A549 treated with DMSO at 1 μM for 4 hours (cell line): ENCODE measurements at places on chromosomes 16 and 17. TPM values are rescaled to one million over a fixed set of nuclear protein-coding genes. Genes with fewer than 3 reads are reported as not detected.

Gene PABPN1L
- not detected in 5 replicates for total RNA-seq

Gene DNAAF8
- total RNA-seq, result 0.46 to 1.6 TPM (median 1.2 TPM) in 5 replicates

Gene DOC2B
- total RNA-seq, result 0.44 to 0.91 TPM (median 0.54 TPM) in 5 replicates

Gene ARL5C
- not detected in 5 replicates for total RNA-seq

Gene ARL6IP1
- total RNA-seq, result 283 to 443 TPM (median 330 TPM) in 5 replicates

Gene TRAP1
- 117 to 144 TPM (median 136 TPM) in 5 replicates for total RNA-seq

Gene PROCA1
- 1.0 to 1.7 TPM (median 1.1 TPM) in 5 replicates for total RNA-seq

Gene FBXO39
- total RNA-seq, result not detected in 5 replicates

Gene TMC6
- 6.3 to 12.5 TPM (median 10.1 TPM) in 5 replicates for total RNA-seq

Gene TBC1D3K
- total RNA-seq, result not detected in 5 replicates

Gene RAP1GAP2
- total RNA-seq, result 14.6 to 20.2 TPM (median 18.9 TPM) in 5 replicates

Gene ACAP1
- 3.9 to 7.6 TPM (median 4.2 TPM) in 5 replicates for total RNA-seq

Gene GGT6
- total RNA-seq, result 0.08 TPM in 1 of 5 replicates, not detected in the others

Gene SMIM36
- not detected in 5 replicates for total RNA-seq

Gene CRYM
- 1.3 to 2.3 TPM (median 1.7 TPM) in 5 replicates for total RNA-seq

Gene FAAP100
- 21.3 to 29.3 TPM (median 24.7 TPM) in 5 replicates for total RNA-seq

Gene MYL4
- 0.16 to 0.32 TPM (median 0.18 TPM) in 4 of 5 replicates, not detected in the other for total RNA-seq

Gene USB1
- total RNA-seq, result 96.0 to 105 TPM (median 101 TPM) in 5 replicates

Gene FBXW10
- total RNA-seq, result 0.95 to 1.6 TPM (median 1.2 TPM) in 5 replicates

Gene SBK1
- 0.13 to 0.36 TPM (median 0.32 TPM) in 5 replicates for total RNA-seq

Gene RGS11
- total RNA-seq, result 3.5 to 4.7 TPM (median 4.4 TPM) in 5 replicates

Gene RCVRN
- 0.13 TPM in 1 of 5 replicates, not detected in the others for total RNA-seq

Gene CES3
- 1.7 to 2.1 TPM (median 2.1 TPM) in 5 replicates for total RNA-seq

Gene DDX5
- 608 to 1,166 TPM (median 645 TPM) in 5 replicates for total RNA-seq

Gene SLFN14
- not detected in 5 replicates for total RNA-seq

Gene CCDC43
- total RNA-seq, result 27.6 to 35.2 TPM (median 31.4 TPM) in 5 replicates

Gene HOXB8
- total RNA-seq, result 6.1 to 9.0 TPM (median 7.9 TPM) in 5 replicates

Gene PRAC1
- total RNA-seq, result not detected in 5 replicates

Gene RAMP2
- total RNA-seq, result 0.69 to 1.2 TPM (median 0.85 TPM) in 5 replicates

Gene KRTAP16-1
- total RNA-seq, result not detected in 5 replicates

Gene FOXN1
- total RNA-seq, result 0.02 to 0.05 TPM (median 0.03 TPM) in 3 of 5 replicates, not detected in the others

Gene NDUFAF8
- total RNA-seq, result 108 to 230 TPM (median 200 TPM) in 5 replicates

Gene SMG1
- 17.9 to 31.5 TPM (median 27.9 TPM) in 5 replicates for total RNA-seq

Gene CIBAR2
- 0.10 TPM in 1 of 5 replicates, not detected in the others for total RNA-seq

Gene NPIPB13
- 0.66 to 3.2 TPM (median 3.0 TPM) in 5 replicates for total RNA-seq

Gene TEDC2
- 16.3 to 25.4 TPM (median 22.3 TPM) in 5 replicates for total RNA-seq

Gene COA3
- 118 to 145 TPM (median 129 TPM) in 5 replicates for total RNA-seq

Gene TP53TG3F
- 0.06 to 0.31 TPM (median 0.11 TPM) in 4 of 5 replicates, not detected in the other for total RNA-seq

Gene MTSS2
- 35.8 to 45.3 TPM (median 41.4 TPM) in 5 replicates for total RNA-seq

Gene SOST
- not detected in 5 replicates for total RNA-seq

Gene PITPNM3
- total RNA-seq, result 1.6 to 2.9 TPM (median 2.2 TPM) in 5 replicates

Gene GAS7
- total RNA-seq, result 0.43 to 0.99 TPM (median 0.52 TPM) in 5 replicates

Gene CASKIN2
- total RNA-seq, result 8.2 to 12.4 TPM (median 11.1 TPM) in 5 replicates

Gene ABCC3
- 122 to 146 TPM (median 140 TPM) in 5 replicates for total RNA-seq

Gene AKAP10
- 21.4 to 26.2 TPM (median 22.9 TPM) in 5 replicates for total RNA-seq

Gene YBX2
- 0.40 to 0.60 TPM (median 0.53 TPM) in 5 replicates for total RNA-seq

Gene CLUH
- total RNA-seq, result 100 to 134 TPM (median 123 TPM) in 5 replicates

Gene MYO1C
- 116 to 144 TPM (median 135 TPM) in 5 replicates for total RNA-seq

Gene BANP
- total RNA-seq, result 10.6 to 22.1 TPM (median 18.3 TPM) in 5 replicates

Gene TEKT5
- 0.09 to 0.19 TPM in 2 of 5 replicates, not detected in the others for total RNA-seq
